ENCODE measurements at places on chromosomes 5 and 9. TPM values are rescaled to one million over a fixed set of nuclear protein-coding genes. Genes with fewer than 3 reads are reported as not detected.

Gene C6
- not detected for total RNA-seq

Gene HTR1A
- total RNA-seq, result not detected

Gene ELOVL7
- total RNA-seq, result not detected

Gene PCSK5
- 4.7 TPM for total RNA-seq

Gene PCDHGB5
- total RNA-seq, result not detected

Gene C5orf58
- total RNA-seq, result not detected

Gene PDE6A
- not detected for total RNA-seq

Gene AFAP1L1
- total RNA-seq, result 1.6 TPM

Gene NR2F1
- not detected for total RNA-seq

Gene PCDHGA5
- not detected for total RNA-seq

Gene TMOD1
- 0.47 TPM for total RNA-seq

Gene GFI1B
- total RNA-seq, result not detected

Gene SPINK14
- total RNA-seq, result not detected

Gene F2RL2
- total RNA-seq, result not detected

Gene CATSPER3
- total RNA-seq, result 0.31 TPM

Gene AUH
- 30.8 TPM for total RNA-seq

Gene ARHGEF28
- total RNA-seq, result 0.05 TPM

Gene QRFP
- not detected for total RNA-seq

Gene SPINK13
- not detected for total RNA-seq

Gene RALGPS1
- 1.9 TPM for total RNA-seq

Gene PCDHGA12
- not detected for total RNA-seq

Gene TMEM215
- not detected for total RNA-seq

Gene UGT3A1
- not detected for total RNA-seq
